ENCODE measurements at places on chromosomes 3 and 15.

GRCh38 chr3:179398574-179399231, 51.2 kb downstream of the MFN1 start:
- DNase-seq: no peak

- no peak for DNase-seq
These were observed 116.8 kb downstream of the CHST2 start for GRCh38 chr3:143236226-143236964.

GRCh38 chr15:59399465-59400102, 26.9 kb upstream of the MYO1E start:
- DNase-seq: peak; percentile 74

- no peak for DNase-seq
These were observed 185.1 kb downstream of the EFHB start for GRCh38 chr3:19748782-19749447.

DNA sequence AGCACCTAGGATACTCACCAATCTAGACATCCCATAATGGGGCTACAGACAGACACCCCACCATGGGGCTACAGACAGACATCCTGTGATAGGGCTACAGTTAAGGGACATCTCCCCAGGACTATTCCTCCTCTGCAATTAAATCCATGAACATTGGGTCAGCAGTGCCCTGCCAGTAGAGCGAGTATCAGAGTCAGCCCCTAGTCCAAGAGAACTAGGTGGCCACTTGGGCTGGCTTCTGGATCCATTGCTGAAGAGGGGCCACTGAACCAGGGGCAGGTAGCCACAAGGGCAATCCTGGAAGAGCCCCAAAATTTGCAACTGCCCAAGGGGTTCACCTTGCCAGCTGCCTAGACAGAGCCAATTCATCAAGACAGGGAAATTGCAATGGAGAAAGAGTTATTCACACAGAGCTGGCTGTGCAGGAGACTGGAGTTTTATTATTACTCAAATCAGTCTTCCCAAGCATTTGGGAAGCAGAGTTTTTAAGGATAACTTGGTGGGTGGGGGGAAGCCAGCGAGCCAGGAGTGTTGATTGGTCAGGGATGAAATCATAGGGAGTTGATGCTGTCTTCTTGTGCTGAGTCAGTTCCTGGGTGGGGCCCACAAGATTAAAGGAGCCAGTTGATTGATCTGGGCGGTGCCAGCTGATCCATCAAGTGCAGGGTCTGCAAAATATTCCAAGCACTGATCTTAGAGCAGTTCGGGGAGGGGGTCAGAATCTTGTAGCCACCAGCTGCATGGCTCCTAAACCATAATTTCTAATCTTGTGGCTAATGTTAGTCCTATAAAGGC, 170.2 kb upstream of the SMAD3 start:
- DNase-seq: no peak

- no peak for DNase-seq
These were observed 5.7 kb downstream of the FURIN start for GRCh38 chr15:90873998-90874605.

DNA sequence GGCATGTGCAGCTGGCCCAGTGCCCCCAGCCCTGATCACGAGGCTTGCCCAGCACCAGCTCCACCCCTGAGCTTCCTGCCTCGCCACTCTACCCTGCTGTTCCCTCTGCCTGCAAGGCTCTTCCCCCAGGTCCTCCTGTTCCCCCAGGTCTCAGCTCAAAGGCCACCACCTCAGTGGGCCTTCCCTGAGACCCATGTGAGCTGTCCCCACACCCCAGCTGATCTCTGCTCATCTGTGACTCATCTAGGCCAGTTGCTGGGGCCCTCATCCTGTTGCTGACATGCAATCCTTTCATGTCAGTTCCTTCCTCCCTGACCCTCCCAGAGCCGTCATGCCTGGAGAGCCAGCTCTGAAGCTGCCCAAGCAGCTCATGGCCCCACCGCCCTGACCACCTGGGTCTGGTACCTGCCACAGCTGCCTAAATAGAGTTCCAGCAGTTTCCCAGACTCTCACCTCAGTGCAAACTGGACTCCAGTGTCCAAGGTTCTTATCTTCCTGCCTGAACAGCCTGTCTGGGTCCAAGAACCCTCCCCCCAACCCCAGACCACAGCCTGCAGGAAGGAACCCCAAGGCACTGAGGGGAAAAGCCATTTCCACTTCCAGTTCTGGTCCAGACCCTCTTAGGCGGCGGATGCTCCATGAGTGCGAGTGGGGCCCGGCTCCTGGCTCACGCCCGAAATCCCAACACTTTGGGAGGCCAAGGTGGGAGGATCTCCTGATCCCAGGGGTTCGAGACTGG, 116.6 kb upstream of the IQSEC1 start:
- DNase-seq: no peak

GRCh38 chr15:70628549-70628896, 134.8 kb downstream of the UACA start:
- no peak for DNase-seq

GRCh38 chr3:126128504-126129397, 44.8 kb upstream of the SLC41A3 start:
- DNase-seq: no peak

GRCh38 chr3:41482134-41482533, 282.8 kb downstream of the CTNNB1 start:
- no peak for DNase-seq

DNA sequence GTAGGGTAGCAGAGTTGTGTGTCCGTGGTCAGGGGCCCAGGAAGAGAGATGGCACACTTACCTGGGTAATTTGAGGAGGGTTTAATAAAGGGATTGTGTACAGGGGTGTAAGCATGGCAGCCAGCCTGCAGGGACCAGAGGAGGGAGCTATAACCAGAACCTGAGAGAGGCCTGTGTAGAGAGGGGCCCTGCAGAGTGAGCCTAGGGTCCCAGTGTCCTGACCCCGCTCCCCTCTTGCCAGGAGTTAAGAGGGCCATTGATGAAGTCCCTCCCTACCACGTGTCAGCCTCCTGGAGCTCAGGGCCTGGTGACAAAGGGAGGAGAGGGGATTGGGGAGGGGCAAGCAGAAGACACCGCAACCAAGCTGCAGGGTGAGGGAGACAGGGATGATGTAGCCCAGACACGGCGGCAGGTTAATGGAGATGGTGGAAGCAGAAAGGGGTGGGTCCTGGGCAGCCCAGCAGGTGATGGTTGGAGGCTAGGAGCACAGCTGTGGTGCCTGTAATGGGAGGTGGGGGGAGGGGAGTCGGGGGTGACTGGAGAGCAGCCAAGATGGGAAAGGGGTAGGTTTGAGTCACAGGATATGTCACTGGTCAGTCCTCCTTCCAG, 165.4 kb upstream of the TOPAZ1 start:
- DNase-seq: no peak

DNA sequence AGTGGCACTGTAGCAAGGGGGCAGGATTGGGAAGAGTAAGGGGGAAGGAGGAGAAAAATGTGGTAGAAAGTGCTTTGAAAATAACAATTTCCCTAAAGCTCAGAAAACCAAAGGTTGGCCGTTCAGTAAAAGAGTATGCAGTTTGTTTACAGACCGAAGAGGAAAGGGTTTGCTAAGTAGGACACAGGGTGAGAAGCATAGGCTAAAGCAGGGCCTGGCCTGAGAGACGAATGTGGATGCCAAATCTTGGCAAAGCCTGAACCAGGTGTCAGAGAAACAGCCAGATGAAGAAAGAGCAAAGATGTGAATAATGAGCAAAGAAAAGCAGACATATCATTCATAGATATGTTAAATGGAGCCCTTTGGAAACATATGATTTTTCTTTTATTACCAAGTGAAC, 17.1 kb downstream of the NEK10 start:
- no peak for DNase-seq

GRCh38 chr3:192577271-192577670, 150.1 kb downstream of the FGF12 start:
- no peak for DNase-seq

GRCh38 chr3:46019707-46020106, 7.6 kb downstream of the XCR1 start:
- DNase-seq: no peak

DNA sequence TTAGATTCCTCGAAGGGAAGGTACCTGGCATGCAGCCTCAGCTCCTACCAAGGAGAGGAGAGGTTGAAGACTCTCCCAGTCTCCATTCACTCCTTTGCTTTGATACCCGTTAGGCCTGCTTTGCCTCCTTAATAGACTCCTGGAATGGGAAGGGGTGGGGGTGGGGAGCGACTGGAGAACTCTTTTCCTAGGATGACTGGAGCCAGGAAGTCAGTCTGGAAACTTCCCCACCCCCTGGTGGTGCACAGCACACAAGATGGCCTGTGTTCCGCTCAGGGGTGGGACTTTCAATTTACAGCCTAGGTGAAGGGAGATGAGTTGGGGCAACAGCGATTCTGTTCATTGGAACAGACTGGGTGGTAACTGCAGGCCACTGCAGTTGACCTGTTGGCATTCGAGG, 21.4 kb upstream of the CELF6 start:
- DNase-seq: no peak

- DNase-seq: no peak
These were observed 192.0 kb downstream of the UBE2E2 start for GRCh38 chr3:23395115-23395514.

- DNase-seq: no peak
These were observed 2.4 kb downstream of the ANPEP start for GRCh38 chr15:89812011-89812846.

- DNase-seq: no peak
These were observed 127.7 kb downstream of the PDE8A start for GRCh38 chr15:85109333-85109732.

DNA sequence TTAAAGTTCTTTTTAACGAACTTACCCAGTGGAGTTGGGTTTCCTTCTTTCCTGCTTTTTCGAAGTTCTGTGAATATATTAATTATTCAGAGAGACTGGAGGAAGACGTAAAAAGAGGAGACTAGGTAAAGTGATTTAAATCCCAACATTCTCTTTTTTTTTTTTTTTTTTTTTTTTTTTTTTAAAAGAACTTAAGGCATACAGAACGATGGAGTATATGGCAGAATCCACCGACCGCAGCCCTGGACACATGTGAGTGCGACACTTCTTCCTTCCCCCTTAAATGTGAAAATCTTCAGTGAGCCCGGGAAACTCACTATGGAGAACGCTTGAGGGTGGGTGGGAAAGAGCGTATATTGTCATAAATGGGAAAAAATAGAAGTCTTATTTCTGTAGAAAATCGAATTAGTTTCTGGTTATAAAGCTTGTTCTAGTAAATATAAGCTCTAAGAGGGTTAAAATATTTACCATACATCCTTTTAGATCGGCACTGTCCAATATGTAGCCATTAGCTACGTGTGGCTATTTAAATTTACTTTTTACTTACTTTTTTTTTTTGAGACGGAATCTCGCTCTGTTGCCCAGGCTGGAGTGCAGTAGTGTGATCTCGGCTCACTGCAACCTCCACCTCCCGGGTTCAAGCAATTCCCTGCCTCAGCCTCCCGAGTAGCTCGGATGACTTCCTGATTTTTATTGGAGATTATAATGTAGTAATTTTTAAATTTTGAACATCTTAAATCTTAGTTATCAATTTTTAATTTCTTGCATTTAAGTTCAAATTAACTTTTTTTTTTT, 892 bp downstream of the NMD3 start:
- DNase-seq: no peak

- no peak for DNase-seq
These were observed 235.7 kb downstream of the SLC9A9 start for GRCh38 chr3:143612541-143612940.

- peak; percentile 52 for DNase-seq
These were observed 233.6 kb upstream of the CTDSPL start for GRCh38 chr3:37627951-37628620.

DNA sequence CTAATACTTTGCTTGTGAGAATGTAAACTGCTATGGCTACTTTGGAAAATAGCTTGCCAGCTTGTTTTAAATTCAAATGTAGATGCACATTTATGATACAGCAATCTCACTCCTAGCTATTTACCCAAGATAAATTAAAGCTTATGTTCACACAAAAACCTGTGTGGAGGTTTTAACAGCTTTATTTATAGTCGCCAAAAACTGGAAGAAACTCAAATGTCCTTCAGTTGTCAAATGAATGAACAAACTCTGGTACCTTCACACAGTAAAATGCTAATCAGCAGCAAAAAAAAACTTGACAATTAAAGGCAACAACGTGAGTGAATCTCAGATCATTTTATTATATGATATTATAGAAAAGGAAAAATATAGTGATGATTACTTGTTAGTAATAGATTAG, 248.6 kb upstream of the NECTIN3 start:
- DNase-seq: no peak

DNA sequence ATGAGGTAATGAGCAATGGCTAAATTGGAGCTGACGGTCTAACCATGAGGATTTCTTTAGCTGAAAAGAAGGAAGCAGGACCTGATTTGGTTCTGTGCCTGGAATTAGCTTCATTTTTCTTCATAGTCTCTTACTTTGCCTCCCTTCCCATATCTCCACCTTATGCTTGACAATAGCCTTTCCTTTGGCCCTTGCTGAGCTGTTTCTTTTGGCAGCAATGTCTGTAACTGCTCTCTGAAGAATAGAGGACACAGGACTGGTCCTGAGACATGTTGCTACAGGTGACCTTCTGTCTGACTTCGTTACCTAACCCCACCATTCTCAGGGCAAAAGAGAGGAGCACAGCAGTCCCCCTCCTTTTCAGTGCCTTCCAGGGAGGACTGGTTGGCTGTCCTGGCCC, 122.4 kb downstream of the SSR3 start:
- DNase-seq: no peak

DNA sequence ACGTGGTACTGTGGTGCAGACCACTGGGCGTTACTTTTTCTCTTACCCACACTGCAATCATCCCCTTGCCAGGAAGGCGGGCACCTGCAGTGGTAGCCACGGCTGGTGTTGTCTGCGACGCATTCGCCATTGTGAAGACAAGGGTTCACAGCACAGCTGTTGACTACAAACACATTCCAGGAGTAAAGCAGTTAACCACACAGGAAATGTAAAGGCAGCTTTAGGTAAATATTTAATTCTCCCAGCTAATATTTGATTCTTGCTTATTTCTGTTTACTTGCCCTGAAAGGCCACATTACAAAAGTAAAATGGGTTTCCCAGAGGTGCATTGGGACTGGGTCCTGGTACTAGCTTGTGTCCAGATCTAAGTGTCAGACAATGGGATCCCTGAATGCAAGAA, 45.4 kb downstream of the HEG1 start:
- no peak for DNase-seq

- no peak for DNase-seq
These were observed 80.4 kb upstream of the ZBTB20 start for GRCh38 chr3:115227461-115227860.

GRCh38 chr3:43178891-43179366, 73.0 kb upstream of the POMGNT2 start:
- no peak for DNase-seq

GRCh38 chr15:89814112-89814742, 425 bp downstream of the ANPEP start:
- no peak for DNase-seq

DNA sequence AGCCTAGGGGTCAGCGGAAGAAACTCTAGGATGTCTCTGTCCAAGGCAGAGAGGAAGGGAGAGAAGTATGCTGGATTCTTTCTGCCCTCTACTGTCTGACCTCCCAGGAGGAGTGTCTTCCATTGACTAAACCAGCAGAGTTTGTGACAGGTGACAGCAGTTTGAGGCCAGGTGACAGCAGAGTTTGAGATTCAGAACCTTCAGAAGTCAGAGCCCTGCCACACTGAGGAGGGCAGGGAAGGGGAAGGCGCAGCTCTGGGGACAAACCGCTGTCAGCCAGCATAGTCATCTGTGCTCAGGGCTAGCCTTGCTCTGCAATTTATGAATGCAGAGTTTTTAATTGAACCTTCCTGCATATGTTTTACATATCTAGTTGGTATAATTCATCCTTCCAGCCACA, 12.3 kb downstream of the NRROS start:
- DNase-seq: no peak
